ENCODE measurements at places on chromosomes 13 and 19.

DNA sequence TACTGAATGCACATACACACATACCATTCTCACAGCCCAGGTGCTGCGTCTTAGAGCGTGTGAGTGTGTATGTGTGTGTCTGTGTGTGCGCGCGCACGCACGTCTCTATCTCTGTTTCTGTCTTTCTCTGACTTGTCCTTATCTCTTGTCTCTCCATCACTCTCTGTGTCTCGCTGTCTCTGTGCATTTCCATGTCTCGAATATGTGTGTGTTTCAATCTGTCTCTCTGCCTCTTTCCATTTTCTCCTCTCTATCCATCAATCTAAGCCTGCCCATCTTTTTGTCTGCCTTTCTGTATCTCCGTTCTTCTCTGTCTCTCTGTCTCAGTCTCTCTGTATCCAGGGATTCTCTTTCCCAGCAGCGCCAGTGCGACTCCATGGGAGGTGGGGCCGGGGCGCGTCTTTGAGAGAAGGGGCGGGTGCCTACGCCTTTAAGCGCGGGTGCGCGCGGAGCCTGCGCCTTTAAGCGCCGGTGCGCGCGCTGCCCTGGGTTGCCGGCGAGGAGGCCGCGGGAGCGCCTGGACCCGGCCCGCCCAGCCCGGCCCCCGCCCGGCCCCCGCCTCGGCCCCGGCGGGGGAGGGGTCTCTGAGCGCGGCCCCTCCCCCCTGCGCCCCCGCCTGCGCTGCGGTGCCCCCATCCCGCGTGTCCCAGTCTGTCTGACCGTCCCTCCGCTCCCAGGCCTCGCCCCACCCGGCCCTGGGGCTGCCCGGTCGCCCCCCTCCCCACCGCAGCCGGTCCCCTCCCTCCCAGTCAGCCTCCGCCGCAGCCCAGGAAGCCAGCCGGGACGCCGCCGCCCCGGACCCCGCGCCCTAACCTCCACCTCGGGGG is at the start of gene LRFN3:
Gene LRFN3, plus strand, starts transcription at position 464 of the 827 bp plus-strand sequence. CDS start 3,052 bp downstream, outside the sequence.
- peak; percentile 14 for DNase-seq

- no peak for DNase-seq
Observed at GRCh38 chr13:98253526-98253925, 76.5 kb upstream of the RNF113B start.

DNA sequence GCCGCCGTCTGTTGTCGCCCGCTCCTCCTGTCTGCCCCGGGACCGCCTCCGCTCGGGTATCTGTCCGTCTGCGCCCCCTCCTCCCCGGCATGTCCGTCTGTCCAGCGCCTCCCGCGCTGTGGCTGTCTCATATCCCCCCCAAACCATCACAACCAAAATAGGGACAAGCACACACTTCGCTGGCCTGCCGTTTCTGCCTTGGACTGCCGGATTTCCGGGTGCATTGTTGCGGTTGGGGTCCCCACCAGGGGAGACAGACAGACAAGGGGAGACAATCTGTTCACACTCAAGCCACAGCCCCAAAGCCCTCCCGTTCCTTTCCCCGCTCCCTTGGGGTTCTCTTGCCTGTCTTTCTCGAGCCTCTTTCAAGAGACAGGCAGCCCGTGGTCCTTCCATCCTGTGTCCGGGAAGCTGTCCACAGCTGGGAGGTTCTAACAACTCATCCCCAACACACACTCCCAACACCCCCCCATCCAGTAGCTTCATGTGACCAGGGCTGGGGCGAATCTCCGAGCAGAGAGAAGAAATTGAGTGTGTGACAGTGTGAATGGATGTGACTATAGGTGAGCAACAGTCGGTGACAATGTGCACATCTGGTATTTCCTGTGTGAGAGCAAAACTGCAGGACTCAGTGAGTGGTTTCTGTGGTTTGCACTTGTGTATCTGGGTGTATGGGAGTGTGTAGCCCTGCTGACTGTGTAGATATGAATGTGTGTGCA is 16.5 kb upstream of the FOSB start:
- no peak for DNase-seq

DNA sequence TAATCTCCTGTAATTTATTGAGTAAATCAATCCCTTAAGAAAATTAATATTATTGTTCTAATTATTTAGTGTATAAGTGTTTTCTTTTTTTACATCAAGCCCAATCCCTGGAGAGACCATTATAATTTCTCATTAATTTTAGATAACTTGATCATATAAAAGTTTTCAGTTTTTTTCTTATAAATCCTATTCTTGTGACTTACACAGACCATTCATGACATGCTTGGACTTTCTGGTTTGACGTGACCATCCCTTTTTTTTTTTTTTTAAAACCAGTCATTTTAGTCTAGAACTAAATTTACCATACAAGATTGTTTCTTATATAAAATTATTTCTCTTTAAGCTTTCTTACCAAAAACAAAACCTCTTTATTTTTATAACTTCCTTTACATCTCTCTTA is 5.4 kb upstream of the MTRF1 start:
- no peak for DNase-seq

DNA sequence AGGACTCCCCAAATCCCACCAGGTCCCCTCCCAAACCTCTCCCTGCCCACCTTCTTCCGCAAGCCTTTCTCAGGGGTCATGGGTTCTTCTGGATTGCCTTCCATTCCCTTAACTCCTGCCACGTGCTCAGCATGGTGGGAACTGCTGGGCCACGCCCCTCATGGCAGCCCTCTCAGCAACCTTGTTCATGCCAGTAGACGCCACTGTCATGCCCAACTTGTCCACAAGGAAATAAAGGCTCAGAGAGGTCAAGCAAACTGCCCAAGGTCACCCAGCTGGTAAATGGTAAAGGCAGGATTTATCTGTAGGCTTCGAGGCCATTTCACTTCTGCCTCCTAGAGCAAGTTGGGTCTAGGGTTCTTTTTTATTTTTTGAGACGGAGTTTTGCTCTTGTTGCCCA is 10.9 kb downstream of the PRAM1 start:
- no peak for DNase-seq

DNA sequence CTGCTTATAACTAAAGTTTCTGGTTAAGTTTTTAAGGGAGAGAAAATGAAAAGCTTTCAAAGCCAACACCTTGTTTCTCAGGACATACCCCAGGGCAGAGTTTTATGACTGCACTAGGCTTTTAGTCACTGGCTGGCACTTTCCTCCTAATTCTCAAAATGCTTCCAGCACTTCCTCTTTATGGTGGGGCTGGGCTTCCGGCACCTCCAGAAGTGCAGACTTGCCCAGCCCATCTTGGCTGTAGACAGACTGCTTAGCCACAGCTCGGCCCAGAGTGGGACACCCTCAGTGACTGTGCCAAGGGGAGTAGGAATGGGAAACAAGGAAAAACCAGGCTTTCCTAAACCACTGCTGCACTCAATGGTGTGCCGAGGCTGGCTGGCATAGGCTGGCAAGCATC is 23.2 kb upstream of the GTF3A start:
- no peak for DNase-seq

- peak; percentile 8 for DNase-seq
Observed at GRCh38 chr19:41792513-41793413, 3.6 kb upstream of the CEACAM3 start.

DNA sequence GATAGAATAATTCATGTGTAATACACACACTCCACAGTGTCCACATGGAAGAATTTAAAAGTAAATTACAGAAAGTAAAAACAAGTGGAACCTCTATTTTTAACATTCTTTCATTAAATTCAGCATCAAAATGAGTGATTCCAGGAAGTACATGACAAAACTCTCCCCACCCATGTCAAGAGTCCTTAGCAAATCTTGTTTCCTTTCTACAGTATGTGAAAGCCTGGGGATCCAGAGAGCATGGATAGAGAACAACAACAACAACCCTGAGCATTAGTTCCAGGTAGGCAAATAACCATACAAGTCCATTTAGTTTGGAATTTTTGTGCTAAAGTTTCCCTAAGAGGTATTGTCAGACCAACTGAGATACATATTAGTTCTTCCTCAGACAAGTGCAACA is 267.9 kb downstream of the ENOX1 start:
- no peak for DNase-seq

DNA sequence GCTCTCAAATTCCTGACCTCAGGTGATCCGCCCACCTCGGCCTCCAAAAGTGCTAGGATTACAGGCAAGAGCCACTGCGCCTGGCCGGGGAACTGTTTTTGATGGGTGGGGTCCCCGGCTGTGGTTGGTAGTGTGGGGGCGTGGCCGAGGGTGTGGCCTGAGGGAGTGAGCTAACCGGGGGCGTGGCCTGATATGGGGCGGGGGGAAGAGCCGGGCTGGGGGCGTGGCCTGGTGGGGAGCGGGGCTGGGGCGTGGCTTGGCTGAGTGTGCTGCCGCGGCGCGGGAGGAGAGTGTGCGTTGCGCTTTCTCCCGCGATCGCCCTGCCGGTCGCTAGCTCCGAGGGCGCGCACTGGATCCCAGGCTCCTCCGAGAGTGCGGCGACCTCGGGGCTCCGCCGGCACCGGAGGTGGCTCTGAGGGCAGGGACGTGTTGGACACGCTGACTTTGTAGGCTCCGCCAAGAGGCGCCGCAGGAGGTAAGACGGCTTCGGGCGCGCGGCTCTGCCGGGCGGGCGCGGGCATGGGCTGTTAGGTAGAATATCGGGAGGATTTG is at the start of gene SPATA13:
Gene SPATA13, plus strand, starts transcription at position 263 of the 552 bp plus-strand sequence. CDS start 62,210 bp downstream, outside the sequence.
- DNase-seq: peak; percentile 80

DNA sequence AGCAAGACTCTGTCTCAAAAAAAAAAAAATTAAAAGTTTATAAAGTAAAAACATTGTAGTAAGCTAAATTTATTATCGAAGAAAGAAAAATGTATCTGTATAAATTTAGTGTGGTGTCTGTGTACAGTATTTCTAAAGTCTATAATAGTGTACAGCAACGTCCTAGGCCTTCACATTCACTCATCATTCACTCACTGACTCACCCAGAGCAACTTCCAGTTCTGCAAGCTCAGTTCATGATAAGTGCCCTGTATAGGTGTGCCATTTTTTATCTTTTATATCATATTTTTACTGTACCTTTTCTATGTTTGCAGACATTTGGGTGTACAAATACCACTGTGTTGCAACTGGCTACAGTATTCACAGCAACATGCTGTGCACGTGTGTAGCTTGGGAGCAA is 118.1 kb downstream of the TNFRSF19 start:
- no peak for DNase-seq

- no peak for DNase-seq
Observed at GRCh38 chr13:38519229-38519911, 167.5 kb upstream of the FREM2 start.

DNA sequence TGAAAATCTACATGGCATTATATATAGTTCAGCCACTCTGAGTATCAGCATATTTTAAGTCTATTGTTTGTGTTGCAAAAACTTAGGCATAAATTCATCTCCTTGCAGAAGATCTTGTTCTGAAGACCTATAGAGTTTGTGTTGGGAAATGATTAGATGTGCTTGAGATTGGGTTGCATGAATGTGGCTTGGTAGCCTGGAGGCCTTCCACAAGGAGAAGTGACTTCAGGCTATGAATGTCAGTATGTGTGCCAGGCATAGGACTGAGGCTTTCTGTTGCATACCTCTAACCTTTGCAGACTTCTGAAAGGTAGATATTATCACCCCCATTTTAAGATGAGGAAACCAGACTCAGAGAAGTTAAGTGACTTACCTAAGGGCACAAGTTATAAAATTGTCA is 188.6 kb downstream of the OLFM4 start:
- no peak for DNase-seq

DNA sequence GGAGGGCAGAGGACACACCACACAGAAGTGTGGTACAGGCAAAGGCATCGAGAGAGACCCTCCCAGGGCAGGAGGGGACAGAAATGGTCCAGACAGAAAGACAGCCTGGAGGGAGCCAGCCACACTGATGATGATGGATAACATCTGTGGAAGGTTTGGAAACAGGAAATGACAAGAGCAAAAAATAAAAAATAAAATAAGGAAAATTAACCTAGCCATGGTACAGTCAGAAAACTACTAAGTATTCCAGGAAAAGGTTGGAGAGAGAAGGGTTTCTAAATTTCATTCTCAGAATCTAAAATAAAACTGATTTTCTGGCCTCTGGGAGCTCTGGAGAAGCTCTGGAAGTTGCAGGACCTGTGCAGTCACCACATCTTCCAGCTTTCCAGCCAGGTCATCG is 115.2 kb upstream of the VSTM2B start:
- no peak for DNase-seq

DNA sequence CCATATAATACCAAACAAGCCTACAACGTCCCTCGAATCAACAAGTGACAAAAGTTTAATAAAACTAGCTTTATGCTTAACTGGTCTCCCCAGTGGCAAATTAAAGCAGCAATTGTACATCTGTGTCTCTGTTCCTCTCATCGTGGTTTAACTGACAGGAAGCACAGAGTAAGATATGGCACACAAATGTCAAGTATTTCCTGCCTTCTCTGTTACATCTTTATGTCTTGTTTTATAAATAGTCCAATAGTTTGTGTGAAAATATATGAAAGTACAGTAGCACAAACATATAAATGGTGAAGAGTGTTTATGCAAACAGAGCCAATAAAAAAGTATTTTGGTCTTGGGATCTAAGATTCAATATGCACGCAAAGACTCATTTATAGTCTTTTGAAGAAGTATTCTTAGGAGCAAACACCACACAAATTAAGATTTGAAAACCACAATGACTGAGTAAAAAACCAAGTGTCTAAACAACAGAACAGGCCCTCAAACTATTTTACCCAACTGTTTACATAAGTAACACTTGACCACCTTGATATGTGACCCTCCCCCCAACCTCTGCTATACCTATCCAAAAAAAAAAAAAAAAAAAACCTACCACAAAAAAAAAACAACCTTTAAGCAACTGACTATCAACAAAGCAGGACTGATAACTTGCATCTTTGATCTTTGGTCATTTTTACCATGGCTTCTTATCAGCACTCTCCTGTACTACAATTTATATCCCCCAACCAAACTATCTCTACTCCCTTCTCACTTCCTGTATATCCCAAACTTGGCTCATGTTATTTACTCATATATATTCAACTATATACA is 14.0 kb downstream of the ELF1 start:
- no peak for DNase-seq

- DNase-seq: no peak
Observed at GRCh38 chr19:4302243-4302640, at the start of gene TMIGD2. TMIGD2 (minus strand) TSS chr19:4302389; CDS start chr19:4302385, 4 bp downstream.

DNA sequence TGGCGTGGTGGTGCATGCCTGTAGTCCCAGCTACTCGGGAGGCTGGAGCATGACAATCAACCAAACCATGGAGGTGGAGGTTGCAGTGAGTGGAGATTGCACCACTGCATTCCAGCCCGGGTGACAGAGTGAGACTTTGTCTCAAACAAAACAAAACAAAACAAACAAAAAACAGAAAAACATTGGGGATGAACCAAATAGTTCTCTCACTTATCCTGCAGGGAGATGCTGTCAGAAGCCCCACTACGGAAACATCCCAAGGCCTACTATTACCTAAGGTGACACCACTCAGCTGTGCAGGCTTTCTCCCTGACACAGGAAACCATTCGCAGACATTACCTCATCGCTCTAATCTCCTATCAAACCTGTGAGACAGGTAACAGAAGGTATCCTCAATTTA is 113.5 kb downstream of the FOXO1 start:
- DNase-seq: no peak

DNA sequence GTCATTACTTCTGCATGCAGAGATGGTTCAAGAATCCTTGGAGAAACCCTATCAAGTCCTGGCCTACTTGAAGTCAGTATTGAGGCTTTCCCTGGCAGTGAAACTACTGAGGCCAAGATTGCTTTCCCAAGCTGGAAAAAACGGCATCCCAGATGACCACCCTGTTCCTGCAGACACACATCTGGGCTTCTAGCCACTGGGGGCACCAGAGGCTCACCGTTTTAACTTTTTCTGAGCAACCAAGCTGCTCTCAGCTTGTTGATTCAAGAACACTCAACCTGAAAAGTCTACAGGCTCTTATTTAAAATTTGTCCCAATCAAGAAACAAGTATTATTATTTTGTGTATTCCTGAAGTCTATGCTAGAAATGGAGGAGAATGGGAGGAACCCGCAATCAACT is 66.6 kb downstream of the SPRYD7 start:
- no peak for DNase-seq

Measured in AG09319 (cell line).